PC-9 (cell line): ENCODE measurements at places on chromosomes 6 and 20.

DNA sequence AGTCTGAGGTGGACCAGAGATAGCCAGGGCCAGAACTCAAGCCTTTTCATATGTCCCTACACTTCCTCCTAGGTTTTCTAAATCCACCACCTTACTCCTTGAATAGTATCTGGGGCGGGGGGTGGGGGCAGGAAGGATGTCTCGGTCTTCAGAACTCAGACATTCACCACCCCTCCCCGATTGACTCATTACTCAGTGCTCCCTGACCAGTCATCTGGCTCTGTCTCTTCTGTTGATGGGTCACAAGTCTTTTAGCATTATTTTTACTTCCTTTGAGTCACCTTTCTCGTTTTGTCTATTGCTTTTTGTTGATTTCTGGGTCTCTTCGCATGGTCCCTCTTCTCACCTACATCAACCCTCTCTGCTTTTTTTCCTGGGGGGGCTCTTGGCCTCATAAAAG lies 23.3 kb downstream of the NOX3 start:
- H3K4me3 ChIP-seq = no peak overlapping the region
- H3K27ac ChIP-seq = no peak overlapping the region
- no peaks in the 10 kb centered on the region for H3K36me3 ChIP-seq
- H3K4me1 ChIP-seq = no peaks in the 10 kb centered on the region
- H3K27me3 ChIP-seq = no peaks in the 10 kb centered on the region

DNA sequence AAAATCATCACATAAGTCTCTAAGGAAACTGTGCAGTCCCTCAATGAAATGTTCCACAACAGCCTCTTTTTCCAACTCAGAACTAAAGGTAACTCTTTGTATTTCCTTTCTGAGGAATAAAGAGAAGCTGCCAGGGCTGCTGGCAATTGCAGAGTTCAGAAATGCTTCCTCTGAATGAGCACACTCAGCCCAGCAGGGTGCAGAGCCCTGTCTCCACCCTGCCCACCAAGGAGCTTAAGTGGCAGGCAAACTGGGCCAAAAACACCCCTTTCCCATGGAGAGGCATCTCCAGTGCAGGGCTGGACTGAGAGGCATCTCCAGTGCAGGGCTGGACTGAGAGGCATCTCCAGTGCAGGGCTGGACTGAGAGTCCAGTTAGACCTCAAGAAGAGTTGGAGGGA lies 255.4 kb downstream of the GMPR start:
- H3K27ac ChIP-seq = no peak overlapping the region
- DNase-seq = no peak
- no peaks in the 10 kb centered on the region for H3K36me3 ChIP-seq
- no peaks in the 10 kb centered on the region for H3K4me1 ChIP-seq
- H3K4me3 ChIP-seq = no peak overlapping the region

DNA sequence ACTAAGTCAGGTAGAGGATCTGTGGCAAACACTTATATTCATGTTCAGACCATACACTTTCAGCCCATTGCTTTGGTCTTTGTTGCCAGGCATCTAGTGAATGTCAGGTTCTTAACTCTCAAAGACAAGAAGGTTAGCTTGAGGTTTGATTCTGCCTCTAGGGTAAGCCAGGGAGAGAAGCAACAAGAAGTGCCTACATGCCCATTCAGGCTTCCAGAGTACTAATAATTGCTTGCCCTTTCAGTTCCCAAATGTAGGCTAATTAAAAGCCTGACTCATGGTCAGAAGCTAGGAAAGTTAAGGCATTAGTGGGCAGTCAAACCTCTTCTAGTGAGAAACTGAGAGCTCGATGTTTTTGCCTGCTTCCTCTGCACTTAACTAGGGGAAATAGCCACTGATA lies 492.4 kb downstream of the PKHD1 start:
- no peak overlapping the region for H3K27ac ChIP-seq
- H3K4me1 ChIP-seq = no peaks in the 10 kb centered on the region
- no peaks in the 10 kb centered on the region for H3K27me3 ChIP-seq
- no peak for DNase-seq
- H3K4me3 ChIP-seq = no peak overlapping the region

- no peak for DNase-seq
- no peaks in the 10 kb centered on the region for H3K27me3 ChIP-seq
- peaks cover 62% of the 10 kb centered on the region for H3K36me3 ChIP-seq
- peaks cover 39% of the 10 kb centered on the region for H3K4me1 ChIP-seq
Measured at GRCh38 chr20:50930139-50930975, 880 bp downstream of the ADNP start.
